LHCN-M2 (cell line): ENCODE measurements at places on chromosomes 5 and 9. TPM values are rescaled to one million over a fixed set of nuclear protein-coding genes. Genes with fewer than 3 reads are reported as not detected.

DNA sequence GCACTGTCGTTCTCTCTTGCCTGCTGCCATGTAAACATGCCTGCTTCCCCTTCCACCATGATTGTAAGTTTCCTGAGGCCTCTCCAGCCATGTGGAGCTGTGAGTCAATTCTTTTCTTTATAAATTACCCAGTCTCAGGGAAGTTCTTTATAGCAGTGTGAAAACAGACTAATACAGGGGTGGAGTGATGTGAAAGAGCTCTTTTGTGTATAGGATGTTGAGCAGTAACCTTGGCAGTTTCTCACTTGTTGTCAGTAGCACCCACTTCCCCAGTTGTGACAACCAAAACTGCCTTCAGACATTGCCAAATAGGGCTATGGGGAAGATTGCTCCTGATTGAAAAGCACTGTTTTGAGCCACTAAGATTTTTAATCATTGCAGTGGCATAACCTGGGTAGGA, 552.2 kb upstream of the ZNF462 start:
- DNase-seq, result no peak

GRCh38 chr5:54986269-54986654, 869 bp upstream of the ESM1 start:
- no peak for DNase-seq

DNA sequence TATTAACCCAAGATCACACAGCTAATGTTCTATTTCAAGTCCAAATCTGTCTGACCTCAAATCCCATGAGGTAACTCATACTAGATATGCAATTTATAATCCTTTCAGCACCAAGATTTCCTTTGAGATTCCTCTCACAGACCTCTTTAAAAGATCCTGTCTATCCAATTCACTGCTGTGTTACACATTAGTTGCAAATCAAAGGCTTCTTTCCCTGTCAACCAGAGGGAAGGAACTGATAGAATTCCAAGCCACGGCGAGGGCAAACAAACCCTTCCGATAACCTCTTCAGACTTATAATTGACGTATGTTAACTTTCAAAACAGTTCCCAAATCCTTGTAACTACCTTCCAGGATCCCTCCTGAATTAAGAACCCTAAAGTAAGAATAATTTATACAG, 168.9 kb downstream of the DRD1 start:
- DNase-seq, result no peak

GRCh38 chr5:73443829-73444498, 4.6 kb downstream of the FOXD1 start:
- no peak for DNase-seq

DNA sequence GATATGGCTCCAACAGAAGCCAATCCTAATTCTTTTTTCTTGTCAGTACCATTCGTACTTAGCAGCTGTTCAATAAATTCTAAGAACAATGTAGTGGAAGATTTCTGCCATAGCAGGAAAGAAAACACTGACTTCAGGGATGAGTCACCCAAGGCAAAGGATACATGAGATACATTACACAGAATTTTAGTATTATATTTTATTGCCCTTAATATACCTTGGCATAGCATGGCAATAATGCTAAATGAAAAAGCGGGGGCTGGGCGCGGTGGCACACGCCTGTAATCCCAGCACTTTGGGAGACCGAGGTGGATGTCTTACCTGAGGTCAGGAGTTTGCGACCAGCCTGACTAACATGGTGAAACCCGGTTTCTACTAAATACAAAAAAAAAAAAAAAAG, 619.1 kb upstream of the DAB2 start:
- DNase-seq, result peak; percentile 69

- DNase-seq, result peak; percentile 36
Measured at GRCh38 chr5:54580997-54581811, 63.6 kb downstream of the SNX18 start.

GRCh38 chr9:93207326-93207814, 23.4 kb downstream of the WNK2 start:
- peak; percentile 28 for DNase-seq

Gene GPR150
- total RNA-seq, result 1.3 and 1.6 TPM in 2 replicates

Gene TIGD6
- total RNA-seq, result 5.6 and 6.9 TPM in 2 replicates

DNA sequence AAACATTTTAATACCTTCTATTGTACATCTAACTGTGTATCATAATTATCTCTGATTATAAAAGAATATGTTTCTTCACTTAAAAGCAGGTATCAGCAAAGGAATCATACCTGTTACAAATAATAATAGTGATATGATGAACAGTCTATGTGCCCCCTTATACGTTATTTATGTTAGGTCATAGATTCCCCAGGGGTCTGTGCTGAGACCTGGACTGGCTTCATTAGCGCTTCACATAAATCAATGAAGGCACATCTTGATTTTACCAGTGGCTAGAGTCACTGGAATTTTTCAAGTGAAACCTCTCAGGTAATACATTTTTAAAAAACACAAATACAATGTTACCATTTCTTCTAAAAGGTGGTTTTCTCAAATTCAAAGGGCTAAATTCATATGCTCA, 275.2 kb downstream of the BNC2 start:
- no peak for DNase-seq

Gene YIPF5
- total RNA-seq, result 67.2 and 72.8 TPM in 2 replicates
